Nucleus accumbens (tissue), 56 donors: ENCODE measurements at places on chromosomes 11 and 22.
A peak's percentile ranks its signal among the peaks of the same experiment; 100 is the strongest.

DNA sequence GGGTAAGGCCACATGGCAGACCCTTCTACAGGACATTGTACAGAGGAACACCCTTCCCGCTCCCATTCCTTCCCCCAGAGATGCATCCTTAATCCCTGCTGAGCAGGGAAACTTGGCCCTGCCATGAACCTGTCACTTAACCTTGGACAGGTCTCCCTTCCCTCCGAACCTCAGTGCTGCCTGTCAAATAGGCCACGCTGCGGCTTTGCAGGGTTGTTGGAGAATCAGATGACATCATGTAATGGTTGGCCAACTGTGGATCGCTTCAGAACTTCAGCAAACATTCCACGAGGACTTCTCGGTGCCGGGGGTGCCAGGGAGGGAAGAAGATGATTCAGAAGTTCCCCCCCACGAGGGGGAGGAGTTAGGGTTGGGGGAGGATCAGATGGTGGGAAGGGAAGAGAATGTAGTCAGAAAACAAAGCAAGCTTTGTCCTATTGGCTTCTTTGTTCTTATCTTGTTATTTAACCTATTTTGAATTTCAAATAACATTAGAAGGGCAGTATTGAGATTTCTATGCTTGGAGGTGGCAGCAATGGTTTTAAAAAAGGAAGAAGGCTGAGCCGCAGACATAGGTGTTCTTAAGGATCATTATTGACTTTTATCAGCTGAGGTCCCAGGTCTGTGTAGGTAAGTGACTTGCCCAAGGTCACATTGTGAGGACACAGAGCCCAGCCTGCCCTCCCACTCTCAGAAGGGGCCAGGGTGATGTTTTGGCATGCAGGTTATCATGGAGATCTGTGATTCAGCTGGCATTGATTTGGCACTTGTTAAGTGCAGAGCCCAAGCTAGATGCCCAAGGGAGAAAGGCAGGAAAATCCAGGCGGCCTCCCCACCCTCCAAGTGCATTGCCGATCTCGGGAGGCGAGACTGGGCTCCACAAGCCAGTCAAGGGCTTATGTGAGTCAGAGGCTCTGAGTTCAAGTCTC is 3.1 kb downstream of the CDC42EP1 start:
- peak; percentile 87 for DNase-seq

- no peak for DNase-seq
Observed at GRCh38 chr11:76729214-76729613, 53.9 kb upstream of the TSKU start.

DNA sequence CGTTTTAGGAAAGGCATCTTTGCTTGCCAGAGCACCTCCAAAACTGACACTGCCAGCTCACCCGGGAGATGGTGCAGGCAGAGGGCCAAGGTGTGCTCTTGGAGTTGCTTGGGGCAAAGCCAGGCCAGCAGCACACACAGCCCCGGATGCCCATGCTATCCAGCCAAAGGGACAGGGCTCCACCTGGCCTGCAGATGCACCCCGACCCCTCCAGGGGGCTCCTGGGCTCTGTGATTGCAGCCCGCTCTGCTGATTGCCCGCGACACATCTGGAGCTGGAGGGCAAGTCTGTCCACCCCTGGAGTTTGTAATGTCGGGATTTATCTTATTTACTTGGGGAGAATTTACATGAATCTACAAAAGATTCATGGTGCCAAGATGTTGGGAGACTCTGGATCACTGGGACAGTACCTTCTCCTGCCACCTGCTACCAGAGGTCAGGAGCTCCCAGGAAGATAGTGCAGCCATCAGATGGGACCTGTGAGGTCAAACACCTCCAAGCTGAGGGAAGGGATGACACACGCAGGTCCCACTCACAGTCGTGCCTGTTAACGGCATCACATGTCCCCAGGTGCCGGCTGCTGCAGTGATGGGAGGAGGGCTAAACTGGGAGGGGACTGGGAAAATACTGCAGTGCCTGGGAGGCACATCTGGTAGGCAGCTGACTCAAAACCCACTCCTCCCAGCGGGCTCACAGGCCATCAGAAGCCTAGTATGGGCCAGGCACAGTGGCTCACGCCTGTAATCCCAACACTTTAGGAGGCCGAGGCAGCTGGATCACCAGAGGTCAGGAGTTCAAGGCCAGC is 17.2 kb downstream of the CBX7 start:
- DNase-seq, result no peak

DNA sequence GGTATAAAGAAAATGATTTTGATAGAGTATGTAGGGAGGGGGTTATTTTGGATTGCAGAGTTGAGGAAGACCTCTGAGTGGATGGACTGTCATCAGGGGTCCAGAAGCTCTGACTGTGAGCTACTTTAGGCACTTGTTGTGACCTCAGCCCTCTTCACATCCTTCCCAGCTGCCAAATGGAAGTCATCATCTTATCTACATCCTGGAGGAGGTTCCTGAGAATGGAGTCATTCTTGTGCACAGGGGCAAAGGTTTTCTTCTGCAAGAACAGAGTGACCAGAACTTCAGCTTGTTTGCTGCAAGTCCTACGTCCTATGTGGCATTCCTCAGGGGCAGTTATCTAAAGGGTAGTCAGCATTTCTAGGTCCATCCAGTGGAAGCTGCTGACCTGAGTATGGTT is 393.8 kb downstream of the AASDHPPT start:
- no peak for DNase-seq

DNA sequence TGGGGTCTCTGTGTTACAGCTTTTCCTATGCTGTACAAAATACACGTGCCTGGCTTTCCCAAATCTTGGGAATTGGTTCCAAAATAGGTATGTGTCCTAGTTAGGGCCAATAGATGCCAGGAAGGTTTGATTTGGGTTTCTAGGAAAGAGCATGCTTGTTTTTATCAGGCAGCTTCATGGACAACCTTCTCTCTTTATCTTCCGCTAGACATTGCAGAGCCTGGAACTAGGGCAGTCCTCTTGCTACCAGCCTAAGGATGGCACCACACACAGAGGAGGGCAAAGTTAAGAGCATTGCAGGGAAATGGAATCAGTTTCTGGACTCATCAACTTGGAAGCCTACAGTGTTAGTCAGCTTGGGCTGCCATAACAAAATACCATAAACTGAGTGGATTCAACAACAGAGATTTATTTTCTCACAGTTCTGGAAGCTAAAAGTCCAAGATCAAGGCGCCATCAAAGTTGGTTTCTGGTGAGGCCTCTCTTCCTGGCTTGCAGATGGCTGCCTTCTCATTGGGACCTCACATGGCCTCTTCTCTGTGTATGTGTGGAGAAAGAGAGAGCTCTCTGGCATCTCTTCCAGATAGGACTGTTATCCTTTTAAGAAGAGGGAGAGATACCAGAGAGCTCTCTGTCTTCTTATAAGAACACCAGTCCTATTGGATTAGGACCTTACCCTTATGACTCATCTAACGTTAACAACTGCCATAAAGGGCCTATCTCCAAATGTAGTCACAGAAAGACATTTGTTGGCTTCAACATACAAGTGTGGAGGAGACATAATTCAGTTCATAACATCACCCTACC is 27.3 kb upstream of the CREB3L1 start:
- DNase-seq, result no peak

- DNase-seq, result no peak
Observed at GRCh38 chr11:119483881-119484371, 61.0 kb upstream of the THY1 start.

GRCh38 chr11:113904379-113905101 is at the start of gene HTR3B:
TSS of gene HTR3B (plus strand) at chr11:113904796. CDS start at chr11:113904934, 138 bp downstream.
- DNase-seq, result no peak
